Left ventricle myocardium inferior (tissue), 1 donor: ENCODE measurements at places on chromosomes 16 and 17. TPM values are rescaled to one million over a fixed set of nuclear protein-coding genes. Genes with fewer than 3 reads are reported as not detected.

- no peak for DNase-seq
Observed at GRCh38 chr16:85366031-85366763, 246.9 kb upstream of the GSE1 start.

DNA sequence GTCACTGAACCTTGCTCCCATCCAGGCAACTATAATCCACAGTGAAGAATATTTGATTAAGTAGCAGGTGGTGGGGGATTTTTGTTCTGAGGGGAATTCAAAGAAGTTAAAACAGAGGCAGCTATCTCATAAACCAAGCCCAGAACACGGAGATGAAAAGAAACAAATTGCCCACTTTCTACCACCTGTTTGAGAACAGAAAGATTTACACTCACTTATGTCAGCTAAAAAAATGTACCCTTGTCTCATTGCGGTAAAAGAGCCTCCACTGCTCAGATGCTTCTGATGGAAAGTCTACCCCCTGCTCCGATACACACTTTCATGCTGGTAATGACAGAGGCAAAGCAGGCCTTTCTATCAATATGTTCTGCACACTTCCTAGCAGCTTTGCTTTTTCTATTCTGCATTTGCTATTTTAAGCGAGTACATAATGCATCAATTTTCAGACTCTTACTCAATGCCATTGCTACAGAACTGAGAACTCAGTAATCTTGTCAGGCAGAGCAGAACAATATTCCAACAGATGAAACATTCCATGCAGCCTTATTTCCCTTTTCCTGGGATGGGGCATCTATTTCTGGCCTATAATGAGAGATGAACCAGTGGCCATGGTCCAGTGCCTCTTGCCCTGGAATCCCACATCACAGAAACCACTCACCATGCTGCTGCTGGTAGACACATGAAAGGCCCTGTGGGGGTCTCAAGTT lies 29.0 kb downstream of the CDK5R1 start:
- DNase-seq = no peak

GAST gene
- total RNA-seq = not detected

- DNase-seq = no peak
Observed at GRCh38 chr16:84505249-84506187, 1.1 kb upstream of the MEAK7 start.

SPATA20 gene
- 66.3 TPM for total RNA-seq
